ENCODE measurements at places on chromosomes 12 and 14.

- DNase-seq, result no peak
These were observed 6.1 kb downstream of the EDDM3B start for GRCh38 chr14:20774258-20774824.

- peak; percentile 85 for DNase-seq
These were observed 18.7 kb downstream of the DAD1 start for GRCh38 chr14:22570132-22570949.

- DNase-seq, result no peak
These were observed 54.5 kb downstream of the C12orf75 start for GRCh38 chr12:105384916-105385535.

- no peak for DNase-seq
These were observed 333.8 kb downstream of the KCNH5 start for GRCh38 chr14:62711351-62712023.

DNA sequence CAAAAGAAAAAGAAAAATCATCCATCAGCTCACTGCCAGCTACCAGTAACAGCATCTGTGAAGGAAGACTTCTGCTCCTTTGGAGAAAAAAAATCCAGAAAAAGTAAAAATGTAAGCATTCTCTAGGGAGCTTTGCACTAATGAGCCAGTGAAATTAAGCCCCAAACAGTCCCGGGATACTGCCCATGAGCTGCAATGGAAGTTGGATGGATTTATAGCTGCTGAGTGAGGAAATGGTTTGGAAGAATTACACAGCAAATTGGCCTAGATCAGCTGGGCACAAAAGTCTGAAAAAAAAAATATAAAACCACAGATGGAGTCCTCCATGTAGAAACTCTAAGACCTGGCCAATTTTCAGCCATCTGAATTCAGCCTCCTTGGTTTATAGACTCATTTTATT lies 462.9 kb upstream of the USP15 start:
- no peak for DNase-seq

- no peak for DNase-seq
These were observed 148.6 kb downstream of the BMP4 start for GRCh38 chr14:53808042-53808441.

GRCh38 chr12:89856431-89856830 lies 147.8 kb upstream of the ATP2B1 start:
- DNase-seq, result no peak

DNA sequence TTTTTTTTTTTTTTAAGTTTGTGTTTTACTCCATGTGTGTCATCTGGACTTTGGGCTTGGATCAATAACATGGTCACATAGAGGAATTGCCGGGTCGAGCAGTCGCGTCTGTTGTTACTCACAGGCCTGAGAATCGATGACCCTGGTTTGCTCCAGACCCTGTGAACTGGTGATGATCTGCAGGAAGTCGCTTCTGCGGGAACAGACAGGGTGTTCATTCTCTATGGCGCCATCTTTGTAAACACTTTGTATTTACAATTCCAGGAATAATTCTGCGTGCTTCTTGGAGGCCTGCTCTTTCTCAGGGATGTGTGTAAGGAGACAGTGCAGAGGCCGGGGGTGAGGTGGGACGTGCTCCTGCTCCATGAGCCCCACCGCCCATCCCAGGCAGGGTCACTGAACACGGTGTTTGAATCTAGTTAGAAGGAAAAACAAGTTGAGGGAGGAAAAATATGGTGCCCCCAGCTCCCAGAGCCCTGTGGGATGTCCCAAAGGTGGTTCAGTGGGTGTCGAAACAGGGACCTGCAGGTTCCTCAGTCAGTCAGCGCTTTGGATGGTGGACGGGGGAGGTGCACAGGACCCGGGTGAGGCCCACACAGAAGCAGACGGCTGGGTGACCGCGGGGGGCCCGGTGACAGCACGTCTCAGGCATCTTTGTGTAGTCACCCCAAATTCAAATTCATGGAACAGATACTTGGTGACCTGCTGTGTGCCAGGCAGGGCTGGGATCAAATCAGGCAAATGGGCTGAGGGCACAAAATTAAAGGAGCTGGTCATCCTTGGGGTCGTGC lies 58.8 kb downstream of the ADGRD1 start:
- DNase-seq, result no peak

Measured in T-helper 1 cell (primary cell).